ENCODE measurements at places on chromosomes 7 and 10.

- DNase-seq = peak; percentile 12
Observed at GRCh38 chr10:23293145-23293724, 51.4 kb downstream of the C10orf67 start.

DNA sequence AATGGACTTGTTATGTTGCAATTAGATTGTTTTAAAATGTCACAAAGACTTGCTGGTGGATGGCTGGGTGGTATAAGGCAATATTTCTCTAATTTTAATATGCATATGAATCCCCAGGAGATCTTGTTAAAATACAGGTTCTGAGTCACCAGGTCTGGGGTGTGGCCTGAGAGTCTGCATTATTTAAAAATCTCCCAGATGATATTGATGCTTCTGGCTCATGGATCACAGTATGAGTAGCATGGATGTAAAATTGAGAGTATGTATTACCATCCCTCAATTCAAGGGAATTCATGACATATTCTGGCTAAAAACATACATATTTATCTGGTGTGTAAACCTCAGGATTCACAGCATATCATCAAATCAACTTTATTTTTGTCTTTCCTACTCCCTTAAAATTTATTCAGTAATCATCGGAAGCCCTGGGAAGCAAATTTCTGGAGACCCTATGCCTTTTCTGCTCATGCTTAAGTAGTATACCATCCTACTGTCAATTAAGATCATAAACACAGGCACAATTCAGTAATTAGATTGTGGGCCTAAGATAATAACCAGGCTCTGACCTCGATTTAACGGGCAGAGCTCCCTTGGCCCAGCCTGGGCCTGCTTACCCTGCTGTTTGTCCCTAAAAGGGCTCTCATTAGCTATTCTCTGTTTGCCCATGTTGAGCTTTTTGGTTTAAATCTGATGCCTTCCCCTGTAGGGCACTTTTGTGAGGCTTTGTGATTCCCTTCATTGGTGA is 29.6 kb upstream of the ICA1 start:
- no peak for DNase-seq

DNA sequence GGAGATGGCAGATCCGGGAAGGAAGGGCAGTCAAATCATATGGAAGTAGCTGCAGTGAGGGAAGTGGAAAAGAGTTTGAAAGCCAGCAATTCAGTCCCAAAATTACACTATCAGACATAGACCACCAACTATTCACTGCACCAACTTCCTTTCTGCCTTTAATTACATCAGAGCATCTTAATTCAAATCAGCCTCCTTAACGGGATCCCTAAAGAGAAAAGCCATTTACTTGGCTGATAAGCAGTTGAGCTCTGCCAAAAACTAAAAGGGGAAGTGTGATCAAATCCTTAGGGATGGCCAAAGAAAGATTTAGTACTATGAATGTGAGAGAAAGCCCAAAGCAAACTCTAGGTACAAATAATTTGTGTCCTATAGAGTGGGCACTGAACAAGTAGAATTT is 110.4 kb downstream of the AMPH start:
- DNase-seq = no peak

GRCh38 chr7:147060070-147060469 is 943.5 kb downstream of the CNTNAP2 start:
- no peak for DNase-seq

DNA sequence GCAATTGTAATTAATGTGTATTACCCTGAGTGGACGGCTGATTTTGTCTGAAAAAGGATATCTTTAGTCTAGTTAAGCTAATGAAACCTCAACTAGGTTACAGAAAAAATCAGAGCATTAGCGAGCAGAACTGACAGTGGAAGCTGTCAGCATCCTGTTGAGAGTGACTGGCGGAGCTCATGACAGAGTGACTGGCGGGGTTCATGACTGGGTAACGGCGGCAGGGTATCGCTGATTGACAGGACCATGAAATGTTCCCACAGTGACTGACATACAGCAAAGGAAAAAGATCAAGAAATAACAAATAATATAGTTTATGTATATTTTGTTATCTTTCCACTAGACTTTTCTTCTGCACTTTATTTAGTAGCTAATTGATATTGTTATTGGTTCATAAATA is 202.5 kb upstream of the AGK start:
- no peak for DNase-seq

DNA sequence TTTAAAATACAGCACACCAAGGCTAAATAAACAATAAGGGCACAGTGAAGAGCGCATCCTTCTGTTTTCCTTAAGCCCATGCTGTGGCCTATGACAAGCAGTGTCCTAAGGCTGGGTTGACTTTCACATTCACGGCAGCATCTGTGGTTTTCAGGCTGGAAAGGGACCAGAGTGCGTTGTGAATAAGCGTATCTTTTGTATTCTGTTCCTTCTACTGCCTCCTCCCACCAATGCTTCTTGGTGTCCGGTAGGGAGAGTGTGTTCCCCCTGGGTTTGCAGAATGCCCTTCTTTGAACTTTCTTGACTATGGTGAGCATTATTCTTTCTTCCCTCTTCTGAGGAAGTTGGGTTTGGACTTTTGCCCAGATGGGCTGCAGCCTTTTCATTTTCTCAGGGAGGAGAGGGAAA is 73.6 kb downstream of the ABCA13 start:
- DNase-seq = no peak

- no peak for DNase-seq
Observed at GRCh38 chr10:30396698-30397097, 37.3 kb upstream of the MAP3K8 start.

- no peak for DNase-seq
Observed at GRCh38 chr7:35905555-35905954, 104.7 kb downstream of the SEPTIN7 start.

- DNase-seq = no peak
Observed at GRCh38 chr10:79322616-79323543, 24.4 kb upstream of the PPIF start.

- peak; percentile 3 for DNase-seq
Observed at GRCh38 chr10:64271983-64272382, 750.8 kb downstream of the REEP3 start.

DNA sequence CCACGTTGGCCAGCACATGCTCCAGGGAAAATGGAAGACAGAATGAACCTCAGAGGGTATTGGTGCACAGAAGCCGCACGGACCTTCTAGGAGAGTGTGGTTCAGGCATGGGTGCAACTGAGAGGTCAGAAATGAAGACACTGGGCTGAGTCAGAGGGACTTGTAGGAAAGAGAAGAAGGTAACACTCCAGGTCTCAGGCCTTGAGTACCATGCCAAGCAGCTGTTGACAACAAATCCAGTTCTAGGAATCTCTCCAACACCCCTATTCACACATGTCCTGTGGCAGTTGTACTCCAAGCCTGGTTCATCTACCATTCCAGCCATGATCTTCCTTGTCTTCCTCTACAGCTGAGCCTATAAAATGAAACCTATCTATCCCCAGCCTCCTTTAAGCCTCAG is 251.6 kb downstream of the USP6NL start:
- no peak for DNase-seq

DNA sequence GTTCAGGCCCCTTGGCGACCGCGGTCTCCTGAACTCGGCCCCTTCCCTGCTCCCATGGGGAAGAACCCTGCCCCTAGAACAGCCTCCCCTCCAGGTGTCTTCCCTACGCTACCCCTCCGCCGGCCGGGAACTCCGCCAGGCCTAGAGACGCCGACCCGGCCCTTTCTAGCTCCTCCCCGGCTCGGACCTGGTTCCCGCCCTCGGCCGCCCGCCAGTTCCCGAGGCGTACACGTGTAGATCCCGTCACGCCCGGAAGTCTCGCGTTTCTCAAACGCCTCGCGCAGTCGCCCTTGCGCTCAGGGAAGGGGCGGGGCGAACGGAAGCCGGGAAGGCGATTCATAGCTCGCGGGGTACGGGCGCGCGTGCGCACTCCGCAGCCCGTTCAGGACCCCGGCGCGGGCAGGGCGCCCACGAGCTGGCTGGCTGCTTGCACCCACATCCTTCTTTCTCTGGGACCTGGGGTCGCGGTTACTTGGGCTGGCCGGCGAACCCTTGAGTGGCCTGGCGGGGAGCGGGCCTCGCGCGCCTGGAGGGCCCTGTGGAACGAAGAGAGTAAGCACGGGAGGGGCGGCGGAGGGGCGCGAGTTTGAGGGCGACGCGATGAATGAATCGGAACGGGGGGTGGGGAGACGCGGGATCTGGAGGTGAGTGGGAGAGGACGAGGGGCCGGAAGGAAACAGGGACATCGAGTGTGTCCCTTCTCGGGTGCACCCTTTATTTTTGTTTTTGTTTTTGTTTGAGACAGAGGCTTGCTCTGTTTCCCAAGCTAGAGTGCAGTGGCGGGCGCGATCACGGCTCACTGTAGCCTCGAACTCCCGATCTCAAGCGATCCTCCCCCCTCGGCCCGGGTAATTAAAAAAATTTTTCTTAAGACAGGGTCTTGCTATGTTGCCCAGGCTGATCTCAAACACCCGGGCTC is at the start of gene POP7:
TSS of gene POP7 (plus strand) at position 369 of the 919 bp plus-strand sequence. CDS start 710 bp downstream, outside the sequence.
- DNase-seq = peak; percentile 95

GRCh38 chr7:19305698-19306097 is 160.5 kb upstream of the FERD3L start:
- no peak for DNase-seq

DNA sequence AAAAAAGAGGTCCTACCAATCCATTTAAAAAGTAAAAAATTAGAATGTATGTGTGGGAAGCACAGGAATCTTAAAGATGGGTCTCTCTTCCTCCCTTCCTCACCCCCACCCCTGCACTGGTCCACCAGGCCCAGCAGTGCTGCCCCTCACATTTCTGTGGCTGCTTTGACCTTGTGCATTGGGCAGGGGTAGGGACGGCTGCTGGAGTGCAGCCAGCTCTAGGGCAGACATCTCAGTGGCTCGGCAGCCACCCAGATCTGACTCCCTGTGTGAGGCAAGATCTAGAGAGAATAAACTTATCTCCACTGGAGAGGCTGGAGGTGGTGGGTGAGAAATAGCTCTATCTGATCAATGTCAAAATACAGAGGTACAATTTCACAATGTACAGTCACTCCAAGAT is 6.7 kb downstream of the FAM180A start:
- DNase-seq = no peak

DNA sequence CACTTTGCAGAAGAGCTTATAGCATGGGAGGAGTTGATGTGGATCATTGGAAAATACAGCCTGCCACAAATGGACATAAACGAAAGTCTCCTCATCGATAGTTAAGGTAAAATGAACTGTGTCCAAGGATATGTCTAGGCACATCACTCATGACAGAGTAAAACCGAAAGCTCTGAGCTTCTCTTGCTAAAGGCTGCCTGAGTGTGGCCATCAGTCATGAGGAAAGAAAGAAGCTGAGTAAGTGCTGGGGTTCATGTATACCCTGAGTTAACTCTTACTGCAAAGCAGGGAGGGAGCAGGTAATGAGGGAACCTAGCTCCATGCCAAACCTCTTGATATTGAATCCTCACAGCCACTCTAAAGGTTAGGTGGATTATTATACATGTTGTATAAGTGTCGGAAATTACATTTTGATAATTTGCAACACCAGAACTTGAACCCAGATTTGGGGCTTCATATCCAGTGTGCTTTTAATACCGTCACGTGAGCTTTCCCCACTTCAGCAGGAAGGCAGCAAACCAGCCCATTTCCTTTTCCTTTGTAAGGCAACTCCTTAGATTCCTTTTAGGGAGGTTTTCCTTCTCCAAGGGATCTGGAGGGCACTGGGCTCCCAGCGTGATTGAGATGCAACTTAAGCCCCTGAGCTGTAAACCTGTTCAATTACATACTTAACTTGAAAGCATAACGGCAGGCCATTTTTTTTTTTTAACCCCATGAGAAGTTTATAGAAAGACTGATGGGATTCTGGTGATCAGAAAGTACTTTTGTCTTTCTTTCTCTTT is 215.0 kb downstream of the PHF14 start:
- no peak for DNase-seq

DNA sequence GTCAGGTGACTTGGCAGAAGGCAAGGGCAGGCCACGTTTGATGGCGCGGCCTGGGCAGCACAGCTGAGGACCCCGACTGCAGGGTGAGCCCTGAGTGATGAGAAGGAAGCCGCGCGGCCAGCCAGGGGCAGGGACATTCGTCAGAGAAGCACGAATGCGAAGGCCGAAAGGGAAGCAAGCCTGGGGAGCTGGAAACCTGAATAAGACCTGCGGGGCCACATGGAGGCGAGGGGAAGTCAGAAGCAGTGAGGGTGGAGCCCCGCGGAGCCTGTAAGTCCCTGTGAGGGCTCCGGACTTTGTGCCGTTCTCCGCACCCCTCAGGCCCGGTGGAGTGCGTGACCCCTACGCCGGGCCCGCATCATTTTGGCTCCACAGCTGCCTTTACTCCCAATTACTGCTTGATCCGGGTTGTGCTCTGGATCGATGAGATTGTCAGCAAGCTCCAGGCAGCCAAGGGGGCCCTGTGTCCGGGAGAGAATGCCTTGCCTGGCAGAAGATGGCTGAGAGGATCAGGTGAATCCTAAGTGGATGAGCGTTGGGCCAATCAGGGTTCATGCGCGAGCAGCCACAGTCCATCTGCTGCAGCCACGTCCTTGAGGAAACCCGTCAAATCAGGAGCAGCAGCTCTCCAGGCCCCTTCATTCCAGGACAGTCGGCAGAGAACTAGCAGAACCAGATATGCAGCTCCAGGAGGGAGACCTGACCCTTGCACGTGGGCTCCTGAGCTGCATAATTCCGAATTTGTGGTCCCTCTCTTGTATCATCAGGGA is 293.3 kb upstream of the SHH start:
- DNase-seq = no peak

DNA sequence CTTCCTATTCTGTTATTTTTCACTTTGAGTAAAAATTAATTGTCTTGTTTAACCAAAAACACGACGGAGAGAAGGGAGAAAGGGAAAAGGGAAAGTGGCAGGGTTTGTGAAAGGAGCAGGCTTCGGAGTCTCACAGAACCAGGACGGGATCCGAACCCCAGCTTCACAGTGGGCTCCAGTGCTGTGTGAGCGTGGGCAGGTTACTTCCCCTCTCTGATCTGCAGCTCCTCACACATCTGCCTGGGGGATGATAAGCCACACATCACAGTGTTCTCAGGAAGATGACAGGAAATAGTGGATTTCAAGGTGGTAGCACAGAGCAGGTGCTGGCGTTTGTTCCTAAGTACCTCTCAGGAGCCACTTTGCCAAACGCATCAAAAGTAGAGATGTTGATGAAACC is 94.2 kb upstream of the GPR26 start:
- DNase-seq = no peak

- DNase-seq = no peak
Observed at GRCh38 chr10:117597216-117597615, 54.7 kb downstream of the EMX2 start.

DNA sequence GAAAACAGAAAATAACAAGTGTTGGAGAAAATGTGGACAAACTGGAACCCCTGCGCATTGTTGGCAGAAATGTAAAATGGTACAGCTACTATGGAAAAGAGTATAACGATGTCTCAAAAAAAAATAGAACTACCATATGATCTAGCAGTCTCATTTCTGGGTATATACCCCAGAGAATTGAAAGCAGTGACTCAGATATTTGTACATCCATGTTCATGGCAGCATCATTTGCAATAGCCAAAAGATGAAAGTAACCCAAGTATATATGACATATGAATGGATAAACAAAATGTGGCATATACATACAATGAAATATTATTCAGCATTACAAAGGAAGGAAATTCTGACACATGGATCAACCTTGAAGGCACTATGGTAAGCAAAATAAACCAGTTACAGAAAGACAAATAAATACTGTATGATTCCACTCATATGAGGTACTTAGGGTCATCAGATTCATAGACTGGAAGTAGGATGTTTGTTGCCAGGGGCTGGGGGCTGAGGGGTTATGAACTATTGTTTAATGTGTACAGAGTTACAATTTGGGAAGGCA is 4.9 kb downstream of the NRCAM start:
- DNase-seq = no peak

All from H54 (cell line).